Uterus (tissue), 4 donors: ENCODE measurements at places on chromosomes 7 and 10. TPM values are rescaled to one million over a fixed set of nuclear protein-coding genes. Genes with fewer than 3 reads are reported as not detected.

Gene FAM25A
- total RNA-seq = not detected

Gene HERC4
- total RNA-seq = 31.8 TPM

DNA sequence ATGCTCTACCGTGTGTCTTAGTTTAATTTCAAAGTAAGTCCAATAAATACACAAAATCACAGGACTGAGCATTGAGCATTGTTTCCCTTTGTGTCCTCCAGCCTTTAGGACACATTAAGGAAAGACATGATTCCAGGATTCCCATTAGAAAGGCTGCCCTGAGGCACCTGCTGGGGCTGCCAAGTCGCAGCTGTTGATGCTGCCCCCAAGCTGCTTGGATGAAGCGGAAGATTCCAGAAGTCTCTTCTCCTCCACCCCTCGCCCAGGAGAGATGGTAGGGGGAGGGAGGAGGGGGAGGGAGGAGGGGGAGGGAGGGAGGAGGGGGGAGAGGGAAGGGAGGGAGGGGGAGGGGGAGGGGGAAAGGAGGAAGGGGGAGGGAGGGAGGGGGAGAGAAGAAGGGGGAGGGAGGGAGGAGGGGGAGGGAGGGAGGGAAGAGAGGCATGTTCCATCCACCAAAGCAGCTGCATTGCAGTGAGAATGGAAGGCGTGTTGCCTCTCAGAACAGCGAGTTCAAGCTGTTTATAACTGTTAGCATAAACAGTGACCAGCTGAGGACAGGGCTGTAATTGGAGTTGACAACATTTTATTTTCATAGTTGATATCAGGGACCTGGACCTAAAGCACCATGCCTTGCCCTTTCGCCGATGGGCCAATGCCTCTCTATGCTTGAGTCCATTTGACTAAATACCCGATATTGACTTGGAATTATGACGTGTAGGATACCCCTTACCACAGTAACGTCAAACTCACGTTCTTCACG is 67.3 kb downstream of the DIP2C start:
- DNase-seq = no peak
- no peaks in the 10 kb centered on the region for H3K4me1 ChIP-seq
- no peak overlapping the region for H3K4me3 ChIP-seq

DNA sequence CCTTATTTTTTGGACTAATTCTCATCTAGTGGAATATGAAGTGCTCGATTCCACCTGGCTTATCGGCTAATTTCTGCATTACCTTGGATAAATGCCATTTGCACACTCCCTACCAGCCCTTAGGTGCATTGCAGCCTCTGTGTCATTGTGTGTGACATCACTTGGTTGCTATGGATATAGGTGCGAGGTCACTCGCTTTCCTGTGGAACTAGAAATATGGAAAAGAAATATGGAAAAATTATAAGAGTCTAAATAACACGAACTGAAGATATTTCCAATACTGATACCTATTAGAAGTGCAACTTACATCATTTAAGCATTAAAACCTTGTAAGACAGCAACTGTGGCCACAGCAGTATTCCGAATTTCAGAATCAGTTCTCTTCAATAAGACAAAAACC is 2.0 kb downstream of the YWHAG start:
- peak overlapping the region; percentile 85 for H3K4me3 ChIP-seq
- H3K4me1 ChIP-seq = no peaks in the 10 kb centered on the region
- no peaks in the 10 kb centered on the region for H3K36me3 ChIP-seq
- no peaks in the 10 kb centered on the region for H3K27me3 ChIP-seq

- no peaks in the 10 kb centered on the region for H3K4me1 ChIP-seq
- no peaks in the 10 kb centered on the region for H3K27me3 ChIP-seq
- no peaks in the 10 kb centered on the region for H3K36me3 ChIP-seq
- H3K27ac ChIP-seq = no peak overlapping the region
Observed at GRCh38 chr10:33459602-33460001, 125.1 kb upstream of the NRP1 start.

Gene ACTA2
- total RNA-seq = 3,221 TPM

Gene SLC18A2
- total RNA-seq = 0.26 TPM

DNA sequence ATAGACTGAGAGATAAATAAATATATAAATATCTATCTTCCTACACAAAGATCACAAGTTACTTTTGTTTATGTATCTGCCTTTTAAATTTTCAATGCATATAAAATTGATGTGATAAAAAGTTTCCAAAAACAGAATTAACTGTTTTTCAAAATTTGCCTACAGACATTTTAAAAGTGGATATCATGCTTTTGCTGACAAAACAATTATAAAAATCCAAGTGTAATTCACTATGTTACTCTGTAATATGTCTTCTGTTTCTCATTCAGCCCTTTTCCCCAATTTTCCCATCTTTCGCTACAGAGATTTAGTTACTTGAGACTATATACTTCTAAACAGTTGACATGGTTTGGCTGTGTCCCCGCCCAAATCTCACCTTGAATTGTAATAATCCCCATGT is 37.7 kb downstream of the SLC25A13 start:
- no peaks in the 10 kb centered on the region for H3K36me3 ChIP-seq
- no peak overlapping the region for H3K27ac ChIP-seq
- H3K4me1 ChIP-seq = no peaks in the 10 kb centered on the region
- H3K4me3 ChIP-seq = no peak overlapping the region
- H3K27me3 ChIP-seq = no peaks in the 10 kb centered on the region

Gene IFIT2
- 3.8 TPM for total RNA-seq

- H3K36me3 ChIP-seq = no peaks in the 10 kb centered on the region
- H3K4me1 ChIP-seq = no peaks in the 10 kb centered on the region
- no peak overlapping the region for H3K4me3 ChIP-seq
- no peaks in the 10 kb centered on the region for H3K27me3 ChIP-seq
- no peak overlapping the region for H3K27ac ChIP-seq
- no peak for DNase-seq
Observed at GRCh38 chr7:132002343-132002968, 446.0 kb upstream of the PODXL start.

Gene ZNF425
- total RNA-seq = 8.8 TPM

Gene HOXA9
- 2.3 TPM for total RNA-seq

Gene DNAH11
- 6.8 TPM for total RNA-seq

Gene CCDC186
- total RNA-seq = 33.2 TPM

Gene CALML5
- not detected for total RNA-seq

- H3K36me3 ChIP-seq = no peaks in the 10 kb centered on the region
- H3K27ac ChIP-seq = no peak overlapping the region
- no peak for DNase-seq
- no peak overlapping the region for H3K4me3 ChIP-seq
- no peaks in the 10 kb centered on the region for H3K27me3 ChIP-seq
Observed at GRCh38 chr10:510415-510881, 179.0 kb downstream of the DIP2C start.

DNA sequence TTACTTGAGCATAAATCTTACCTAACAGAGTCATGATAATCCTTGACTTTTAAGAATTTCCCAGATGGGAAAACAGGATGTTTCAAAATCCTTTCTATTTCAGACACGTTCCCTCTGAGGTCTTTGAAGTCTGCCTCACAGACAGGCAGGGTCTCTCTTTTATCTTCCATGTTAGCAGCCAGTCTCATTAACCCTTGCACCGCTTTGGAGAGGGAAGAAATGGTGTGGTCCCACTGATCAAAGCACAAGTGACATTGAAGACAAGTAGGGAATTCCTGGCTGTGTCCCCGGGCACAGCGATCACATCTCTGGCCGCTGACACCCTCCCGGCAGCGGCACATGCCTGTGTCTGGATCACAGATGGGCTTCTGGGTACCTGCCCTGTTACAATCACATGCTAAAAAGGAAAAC is 52.7 kb upstream of the LAMB1 start:
- H3K4me1 ChIP-seq = no peaks in the 10 kb centered on the region
- no peaks in the 10 kb centered on the region for H3K27me3 ChIP-seq

GRCh38 chr10:127977357-127978009 is 70.6 kb downstream of the PTPRE start:
- peak; percentile 47 for DNase-seq
- peak overlapping the region; percentile 62 for H3K27ac ChIP-seq
- H3K4me1 ChIP-seq = no peaks in the 10 kb centered on the region
- no peak overlapping the region for H3K4me3 ChIP-seq

DNA sequence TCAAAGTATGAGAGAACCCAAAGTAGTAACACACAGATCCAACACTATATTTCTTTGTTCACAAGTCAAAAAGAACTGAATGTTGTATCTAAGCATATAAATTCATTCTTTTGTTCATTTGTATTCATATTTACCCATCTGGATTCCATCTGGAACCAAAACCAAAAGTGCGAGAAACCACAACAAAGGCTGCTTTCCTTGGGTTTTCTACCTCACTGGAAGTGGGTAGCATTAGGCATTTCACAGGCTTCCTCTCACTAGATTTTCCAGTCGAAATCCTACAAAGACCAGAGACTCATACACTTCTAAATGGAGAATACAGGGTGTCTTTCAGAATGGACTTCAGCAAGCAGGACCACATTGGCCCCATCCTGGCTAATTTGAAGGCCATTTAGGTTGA is 109.8 kb upstream of the WNT16 start:
- no peaks in the 10 kb centered on the region for H3K27me3 ChIP-seq
- no peak overlapping the region for H3K4me3 ChIP-seq
- no peak for DNase-seq
- H3K36me3 ChIP-seq = no peaks in the 10 kb centered on the region
- H3K4me1 ChIP-seq = no peaks in the 10 kb centered on the region

DNA sequence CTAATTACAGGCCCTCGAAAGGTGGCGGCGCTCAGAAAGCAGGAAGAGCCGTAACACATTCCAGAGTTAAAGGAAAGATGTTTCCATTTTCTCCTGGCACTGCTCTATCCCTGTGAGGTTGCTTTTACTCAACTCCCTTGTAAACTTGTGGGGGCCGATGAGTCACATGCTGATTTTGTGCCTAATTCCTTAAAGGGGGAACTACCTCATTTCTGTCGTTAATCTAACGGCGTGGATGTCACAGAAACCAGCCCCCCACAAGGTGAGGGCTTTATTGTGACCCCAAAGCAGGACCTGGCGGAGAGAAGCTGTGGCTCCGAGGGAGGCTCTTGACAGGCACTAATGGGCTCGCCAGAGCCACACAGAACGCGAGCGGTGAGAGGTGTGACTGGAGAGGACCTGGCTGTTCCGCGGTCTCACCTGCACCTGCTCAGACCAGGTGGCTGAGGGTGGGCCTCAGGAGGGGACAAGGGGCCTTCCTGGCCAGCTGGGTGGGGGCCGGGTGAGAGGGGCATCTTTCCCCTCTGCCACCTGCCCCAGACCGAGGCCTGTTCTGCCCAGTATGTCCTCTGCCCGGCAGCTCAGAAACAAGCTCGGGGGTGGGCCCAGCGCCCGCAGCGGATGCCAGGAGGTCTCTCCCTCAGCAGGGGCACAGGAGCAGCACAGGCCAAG is 50.9 kb downstream of the CALML3 start:
- peak; percentile 73 for DNase-seq
- H3K36me3 ChIP-seq = no peaks in the 10 kb centered on the region
- H3K27ac ChIP-seq = no peak overlapping the region
- H3K4me1 ChIP-seq = no peaks in the 10 kb centered on the region
